Activated naive CD8-positive, alpha-beta T cell treated with anti-CD3 and anti-CD28 coated beads, Interleukin-2, amount 50 U/mL, for 16 hours (primary cell): ENCODE measurements at places on chromosomes 6 and 20.
A peak's percentile ranks its signal among the peaks of the same experiment; 100 is the strongest.

DNA sequence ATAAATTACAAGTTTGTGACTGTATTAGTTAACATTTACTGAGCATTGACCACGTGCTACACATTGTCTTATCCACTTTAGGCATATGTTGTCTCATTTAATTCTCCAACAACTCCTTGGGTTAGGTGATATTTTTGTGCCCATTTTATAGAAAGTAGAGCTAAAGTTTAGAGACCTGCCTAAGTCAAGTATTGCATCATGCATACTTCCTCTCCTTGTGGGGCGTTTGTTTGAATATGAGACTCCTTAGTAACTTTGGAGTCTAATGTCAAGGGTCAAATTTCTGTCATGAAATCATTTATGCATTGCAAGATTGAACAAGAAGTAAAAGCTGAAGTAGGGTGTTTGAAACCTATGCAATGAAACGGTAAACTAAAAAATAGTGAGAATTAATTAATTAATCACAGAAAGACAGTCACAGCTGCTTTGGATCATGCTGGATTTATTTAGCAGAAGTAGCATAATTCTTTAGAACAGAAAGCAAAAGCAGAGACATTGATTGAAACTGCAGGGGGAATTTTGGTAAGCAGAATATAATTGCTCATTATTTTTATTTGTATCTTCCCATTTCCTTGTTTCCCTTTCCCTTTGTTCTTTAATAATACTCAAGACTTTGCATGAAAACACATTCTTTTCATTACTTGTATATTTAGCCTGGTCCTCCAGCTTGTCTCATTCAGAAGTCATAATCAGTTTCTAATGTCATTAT is 1374.4 kb upstream of the GJE1 start:
- DNase-seq: no peak

DNA sequence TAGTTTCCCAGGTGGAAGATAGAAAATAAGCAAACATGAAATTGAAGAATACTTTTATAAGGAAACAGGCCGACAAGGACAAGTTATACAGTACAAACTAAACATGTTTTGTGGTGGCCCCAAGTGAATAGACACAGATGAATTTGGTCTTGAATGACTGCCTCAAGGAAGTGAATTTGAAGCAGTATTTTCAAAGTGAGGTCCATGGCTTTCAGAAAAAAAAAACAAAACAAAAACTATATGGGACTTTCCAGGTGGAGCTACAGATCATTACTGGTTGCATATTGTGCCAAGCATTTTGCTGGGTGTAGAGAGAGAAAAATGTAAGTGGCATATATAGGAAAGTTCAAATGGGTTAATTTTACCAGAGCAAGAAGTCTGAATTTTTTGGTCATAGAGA is 68.8 kb downstream of the CYB5R4 start:
- DNase-seq: no peak

DNA sequence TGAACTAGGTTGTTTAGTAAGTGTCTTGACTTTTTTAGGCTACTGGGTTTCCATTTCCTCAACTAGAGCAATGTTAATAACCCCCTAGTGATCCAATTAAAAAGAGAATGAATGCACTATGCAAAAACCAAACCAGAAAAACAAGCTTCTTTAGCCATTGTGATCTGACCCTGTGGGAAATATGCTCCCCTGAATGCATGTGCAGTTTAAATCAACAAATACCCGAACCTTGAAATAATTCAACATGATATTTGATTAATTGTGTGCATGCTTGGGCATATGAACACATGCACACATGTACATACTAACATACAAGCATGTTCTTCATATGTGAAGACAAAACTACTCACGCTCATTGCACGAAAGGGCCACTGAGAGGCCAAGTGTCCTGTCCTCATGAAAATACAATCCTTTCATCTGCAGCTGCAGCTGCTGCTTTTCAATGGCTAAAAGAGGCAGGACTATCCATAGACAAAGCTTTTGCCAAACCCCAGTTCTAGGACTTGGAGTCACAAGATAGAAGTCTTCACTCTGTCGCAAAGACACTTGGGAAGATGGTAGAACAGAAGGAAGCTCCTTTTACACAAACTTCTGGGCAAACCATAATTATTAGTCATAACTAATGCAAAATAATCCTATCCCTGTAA is 207.1 kb upstream of the POU3F2 start:
- no peak for DNase-seq

DNA sequence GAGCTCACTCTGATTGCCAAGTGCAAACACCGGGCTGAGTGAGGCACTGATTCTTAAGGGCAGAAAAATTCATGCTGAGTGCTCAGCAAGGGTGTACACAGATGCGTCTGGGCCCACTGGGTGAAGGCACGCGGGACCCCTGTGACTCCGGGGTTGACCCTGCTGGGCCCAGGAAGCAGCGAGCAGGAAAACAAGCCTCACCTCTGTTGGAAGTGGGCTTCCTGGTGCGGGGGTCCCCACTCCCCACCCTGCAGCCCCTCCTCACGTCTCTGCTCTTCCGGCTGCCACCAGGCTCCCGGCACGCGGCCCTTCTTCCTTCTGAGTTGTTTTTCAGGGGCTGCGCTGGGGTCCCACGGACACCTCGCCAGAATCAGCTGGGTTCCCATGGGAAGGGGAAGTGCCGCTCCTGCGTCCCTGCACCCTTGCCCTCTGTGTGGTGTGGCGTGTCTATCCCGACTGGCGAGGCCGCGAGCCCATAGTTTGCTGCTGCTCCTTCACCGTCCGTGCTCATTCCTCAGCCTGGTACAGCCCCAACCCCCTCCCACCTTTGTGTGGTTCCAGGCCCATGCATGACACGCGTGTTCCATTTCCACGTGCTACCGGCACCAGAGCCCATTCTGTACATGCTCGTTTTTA is 80.6 kb upstream of the BHLHE23 start:
- DNase-seq: no peak

GRCh38 chr20:1876217-1876921 is 18.8 kb upstream of the SIRPA start:
- DNase-seq: no peak

GRCh38 chr6:142913511-142914047 is 31.4 kb downstream of the HIVEP2 start:
- DNase-seq: peak; percentile 46

GRCh38 chr20:63735859-63736718 is at the start of gene LIME1:
TSS of gene LIME1 (plus strand) at chr20:63736664. CDS start at chr20:63737550, 886 bp downstream.
- no peak for DNase-seq

DNA sequence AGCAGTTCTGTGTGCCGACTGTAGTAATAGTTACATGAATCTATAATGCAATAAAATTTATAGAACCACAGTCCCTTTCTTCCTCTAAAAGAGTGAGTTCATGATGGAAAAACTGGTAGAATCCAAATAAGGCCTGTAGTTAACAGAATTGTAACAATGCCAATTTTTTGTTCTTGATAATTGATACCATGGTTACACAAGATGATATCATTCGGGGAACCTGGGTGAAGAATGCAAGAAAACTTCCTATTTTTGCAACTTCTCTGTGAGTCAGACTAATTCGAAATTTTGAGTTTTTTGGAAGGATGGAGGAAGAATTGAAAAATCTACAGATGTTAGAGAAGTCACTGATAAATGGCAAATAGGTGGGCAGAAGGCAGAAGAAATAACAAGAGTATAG is 381.8 kb downstream of the CDKAL1 start:
- no peak for DNase-seq

DNA sequence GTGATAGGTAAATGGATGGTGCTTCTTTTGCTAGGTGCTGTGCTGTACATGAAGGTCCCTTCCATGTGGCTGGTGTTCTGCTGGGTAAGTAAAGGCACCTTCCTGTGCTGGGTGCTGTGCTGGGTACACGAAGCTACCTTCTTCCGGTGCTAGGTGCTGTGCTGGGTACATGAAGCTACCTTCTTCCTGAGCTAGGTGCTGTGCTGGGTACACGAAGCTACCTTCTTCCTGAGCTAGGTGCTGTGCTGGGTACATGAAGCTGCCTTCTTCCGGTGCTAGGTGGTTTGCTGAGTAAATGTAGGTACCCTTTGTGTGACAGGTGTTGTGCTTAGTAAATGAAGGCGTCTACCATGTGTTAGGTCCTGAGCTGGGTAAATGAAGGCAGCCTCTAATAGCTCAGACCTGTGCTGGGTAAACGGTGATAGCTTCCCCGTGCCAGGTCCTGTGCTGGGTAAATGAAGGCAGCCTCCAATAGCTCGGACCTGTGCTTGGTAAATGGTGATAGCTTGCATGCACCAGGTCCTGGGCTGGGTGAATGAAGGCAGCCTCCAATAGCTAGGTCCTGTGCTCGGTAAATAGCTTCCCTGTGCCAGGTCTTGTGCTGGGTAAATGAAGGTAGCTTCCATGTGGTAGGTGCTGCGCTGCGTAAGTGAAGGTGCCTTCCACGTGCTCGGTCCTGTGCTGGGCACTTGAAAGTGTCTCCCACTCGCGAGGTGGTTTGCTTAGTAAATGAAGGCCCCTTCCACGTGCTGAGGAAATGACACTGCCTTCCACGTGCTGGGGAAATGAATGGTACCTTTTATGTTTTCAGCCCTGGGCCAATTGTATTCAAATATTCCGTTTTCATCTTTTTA is 115.5 kb downstream of the ERMARD start:
- DNase-seq: no peak

GRCh38 chr20:32636283-32636682 is 37.5 kb downstream of the C20orf203 start:
- DNase-seq: no peak

DNA sequence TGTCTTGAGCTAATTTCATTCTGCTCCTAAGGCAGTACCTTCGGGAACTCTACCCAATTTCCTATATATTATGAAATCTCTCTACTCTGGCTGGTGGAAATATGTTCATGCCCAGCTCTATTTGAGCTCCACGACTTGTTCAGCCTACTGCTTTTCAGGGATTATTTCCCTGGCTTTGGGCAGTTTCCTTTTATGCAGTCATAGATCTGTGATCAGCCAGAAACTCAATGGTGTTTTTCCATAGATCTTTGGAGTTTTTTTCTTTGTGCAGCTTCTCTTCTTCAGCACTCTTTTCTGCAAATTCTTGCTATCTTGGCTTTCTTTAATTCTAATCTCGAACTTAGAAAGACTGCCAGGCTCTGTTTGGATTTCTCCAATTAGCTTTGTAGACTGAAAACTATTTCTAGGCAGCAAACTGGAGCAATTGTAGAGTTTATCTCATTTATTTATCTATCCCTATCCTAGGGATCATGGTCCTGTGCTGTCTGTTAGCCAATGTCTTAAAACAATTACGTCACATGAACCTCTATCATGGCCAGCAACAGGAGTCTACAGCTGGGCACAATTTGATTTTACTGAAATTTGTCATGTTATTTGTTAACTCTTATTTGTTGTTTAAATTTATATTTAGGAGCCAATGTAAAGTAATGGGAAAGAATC is 328.4 kb downstream of the BCKDHB start:
- DNase-seq: no peak

DNA sequence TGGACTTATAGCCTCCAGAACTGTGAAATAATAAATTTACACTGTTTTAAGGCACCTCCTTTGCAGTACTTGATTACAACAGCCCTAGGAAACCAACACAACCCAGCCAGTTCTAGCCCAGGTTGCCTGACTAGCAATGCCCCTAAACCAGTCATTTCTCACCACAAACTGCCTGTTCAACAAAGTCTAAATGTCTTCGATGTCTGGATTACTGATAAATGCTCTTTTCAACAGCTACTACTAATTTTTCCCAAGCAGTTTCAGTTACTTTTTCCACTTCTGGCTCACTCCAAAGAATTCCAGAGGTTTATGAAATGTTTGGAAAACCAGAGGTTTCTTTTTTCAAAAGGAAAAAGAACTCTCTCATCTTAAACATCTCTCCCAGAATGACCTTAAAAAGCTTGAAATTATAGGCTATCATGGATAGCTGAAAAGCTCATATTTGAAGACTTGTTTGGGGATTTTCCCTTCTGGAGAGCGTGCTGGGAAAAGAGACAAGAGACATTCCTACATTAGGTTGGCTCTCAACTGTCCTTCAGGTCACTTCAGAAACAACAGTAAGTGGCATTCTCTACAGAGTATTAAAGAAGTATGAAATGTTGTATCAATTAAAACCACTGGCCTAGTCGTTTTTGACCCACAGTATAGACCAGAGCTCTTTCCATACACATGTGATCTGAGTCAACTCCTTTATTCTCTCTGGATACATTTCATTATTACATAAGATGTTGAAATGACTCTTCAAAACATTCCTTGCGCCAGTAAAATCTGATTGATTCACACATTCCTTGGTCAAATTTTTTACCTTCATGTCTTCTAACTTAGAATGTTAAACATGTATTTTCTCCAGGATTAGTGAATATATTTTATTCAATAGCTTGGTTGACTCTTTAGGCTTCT is 265.9 kb downstream of the COL12A1 start:
- DNase-seq: no peak

DNA sequence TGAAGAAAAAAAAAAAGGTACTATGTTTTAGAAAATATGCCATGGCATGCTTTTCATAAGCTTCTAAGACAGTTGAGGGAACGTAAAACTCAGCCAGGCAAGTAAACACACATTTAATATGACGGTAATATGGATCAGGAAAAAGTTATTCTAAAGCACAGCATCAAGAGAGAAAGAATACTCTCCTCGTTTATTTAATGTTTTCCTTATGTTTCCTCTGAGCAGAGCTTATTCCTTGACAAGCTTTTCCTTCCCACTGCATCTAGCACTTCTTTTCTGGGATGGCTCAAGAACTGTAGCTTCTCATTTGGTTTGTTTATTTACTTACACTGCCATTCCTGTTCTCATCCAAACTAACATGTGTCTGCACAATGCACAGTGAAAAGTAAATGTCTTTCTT is 2.7 kb upstream of the RSPO3 start:
- no peak for DNase-seq

GRCh38 chr6:105178110-105178509 is 1.7 kb downstream of the POPDC3 start:
- no peak for DNase-seq

- DNase-seq: no peak
Measured at GRCh38 chr20:53677447-53678314, 84.0 kb upstream of the ZNF217 start.

- no peak for DNase-seq
Measured at GRCh38 chr6:5837323-5837722, 169.4 kb downstream of the NRN1 start.

GRCh38 chr6:163922562-163922961 is 508.0 kb downstream of the QKI start:
- no peak for DNase-seq

DNA sequence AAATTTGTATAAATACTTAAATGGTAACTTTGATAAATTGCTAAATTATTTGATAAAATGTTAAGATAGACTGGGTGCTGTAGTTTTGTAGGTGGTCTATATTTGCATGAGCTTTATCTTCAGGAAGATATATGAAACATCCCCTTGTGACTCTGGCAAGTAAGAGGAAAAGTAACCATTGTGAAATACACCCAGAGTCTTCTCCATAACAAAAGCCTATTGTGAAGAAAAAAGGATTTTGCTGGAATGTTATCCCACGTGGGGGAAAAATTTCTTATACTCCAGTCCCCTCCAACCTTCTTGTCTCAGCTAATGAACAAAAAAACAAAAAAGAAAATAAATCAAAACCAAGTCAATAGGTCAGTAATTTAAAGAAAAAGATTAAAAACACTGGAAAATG is 600.7 kb downstream of the HDGFL1 start:
- DNase-seq: no peak

DNA sequence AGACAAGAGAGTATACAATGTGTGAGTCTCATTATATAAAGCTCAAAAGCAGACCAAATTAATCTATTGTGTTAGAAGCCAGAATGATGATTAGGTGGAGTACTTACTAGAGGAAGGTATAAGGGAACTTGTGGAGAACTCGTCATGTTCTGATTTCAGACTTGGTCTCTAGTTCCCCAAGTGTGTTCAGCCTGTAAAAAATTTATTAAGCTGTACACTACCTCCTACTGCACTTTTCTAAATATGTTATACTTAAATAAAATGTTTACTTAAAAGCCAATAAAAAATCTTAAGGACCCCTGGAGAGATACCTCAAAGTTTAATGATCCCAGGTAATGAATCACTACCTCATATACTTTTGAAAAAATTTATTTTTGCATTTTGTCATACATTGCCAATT is 130.4 kb upstream of the PLCB4 start:
- DNase-seq: no peak
